Stimulated activated CD8-positive, alpha-beta memory T cell treated with anti-CD3 and anti-CD28 coated beads, Interleukin-2, amount 100 ng/mL, for 1 hour (primary cell): ENCODE measurements at places on chromosomes 2 and 18.

DNA sequence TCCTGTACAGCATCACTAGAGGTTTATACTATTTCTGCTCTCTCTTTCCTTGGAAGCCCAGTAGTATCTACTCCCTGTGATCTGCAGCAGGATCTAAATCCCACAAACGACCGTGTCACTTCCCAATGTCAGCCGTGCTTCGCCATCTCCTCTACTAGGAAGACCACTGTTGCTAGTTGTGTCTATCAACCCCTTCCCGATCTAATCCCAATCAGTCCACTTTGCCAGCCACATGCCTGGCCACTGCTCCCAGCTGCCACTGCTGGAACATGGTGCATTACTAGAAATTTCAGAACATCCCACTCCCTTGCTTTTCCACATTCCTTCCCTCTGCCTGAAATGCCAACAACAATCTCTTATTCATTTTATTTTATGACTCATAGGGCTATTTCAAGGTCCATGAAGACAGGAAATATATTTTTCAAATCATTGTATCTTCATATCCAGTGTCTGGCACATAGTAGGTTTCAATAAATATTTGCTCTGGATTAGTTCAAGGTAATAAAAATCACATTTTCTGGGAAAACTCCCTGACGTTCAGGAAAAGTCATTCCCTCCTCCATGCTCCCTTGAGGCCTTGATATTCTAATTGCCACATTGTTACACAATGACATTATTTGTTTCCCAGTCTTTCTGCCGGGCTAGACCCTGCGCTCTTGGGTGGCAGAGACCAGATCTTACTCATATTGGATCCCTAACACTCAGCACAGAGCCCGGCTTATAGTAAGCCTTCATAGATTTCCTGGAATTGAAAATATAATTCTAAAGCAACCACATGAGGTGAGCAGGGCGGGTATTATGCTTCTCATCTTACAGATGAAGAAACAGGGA is 2.1 kb upstream of the TRIB2 start:
- DNase-seq, result no peak

GRCh38 chr18:10349561-10349960 is 104.9 kb upstream of the APCDD1 start:
- DNase-seq, result no peak

GRCh38 chr2:234788381-234788780 is 163.4 kb upstream of the SH3BP4 start:
- no peak for DNase-seq

DNA sequence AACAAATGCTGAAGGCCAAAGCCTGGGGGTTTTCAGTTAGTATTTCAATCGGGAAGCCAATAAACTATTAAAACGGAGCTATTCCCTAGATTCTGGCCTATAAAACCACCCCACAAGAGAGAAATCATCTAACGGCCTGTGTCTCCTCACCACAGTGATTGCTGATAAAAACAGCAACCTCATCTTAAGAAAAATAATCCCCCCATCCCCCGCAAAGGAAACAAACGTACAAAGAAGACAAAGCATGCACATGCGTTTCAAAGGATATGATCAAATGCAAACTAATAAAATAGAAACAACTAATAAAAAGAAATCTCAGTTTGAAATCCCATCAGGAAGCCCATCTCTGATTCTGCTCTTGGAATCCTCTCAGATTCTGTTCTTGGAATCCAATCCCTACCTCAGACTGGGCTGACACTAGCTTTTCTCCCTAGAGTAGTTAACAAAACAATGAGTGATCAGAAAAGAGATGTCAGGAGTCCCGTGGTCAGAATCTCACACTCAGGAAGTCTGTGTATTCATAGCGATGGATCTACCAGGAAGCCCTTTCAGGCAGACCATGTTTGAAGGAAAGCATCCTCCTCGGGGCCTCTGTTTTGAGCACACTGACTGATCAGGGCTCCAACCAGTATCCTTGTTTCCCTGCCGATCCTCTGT is 150.7 kb downstream of the THADA start:
- DNase-seq, result no peak

GRCh38 chr2:33497221-33497650 is 20.8 kb downstream of the RASGRP3 start:
- no peak for DNase-seq

DNA sequence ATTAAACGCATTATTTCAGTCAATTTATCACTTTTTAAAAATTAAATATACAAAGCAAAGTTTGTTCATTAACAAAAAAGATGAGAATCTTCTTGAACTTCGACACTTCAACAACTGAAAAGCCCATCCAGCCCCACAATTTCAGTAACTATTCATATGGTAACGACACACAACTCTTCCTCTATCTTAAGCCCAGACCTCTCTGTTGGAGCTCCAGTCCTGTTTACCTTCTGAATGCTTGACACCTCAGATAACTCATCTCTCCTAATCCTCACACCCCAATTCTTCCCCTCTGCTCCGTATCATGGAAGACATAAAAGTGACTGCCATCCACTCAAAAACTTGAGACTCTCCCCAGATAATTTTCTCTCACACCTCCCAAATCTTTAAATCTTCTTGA is 12.6 kb downstream of the USP37 start:
- DNase-seq, result no peak

- DNase-seq, result peak; percentile 2
Observed at GRCh38 chr2:137865954-137866540, 98.2 kb upstream of the HNMT start.

- no peak for DNase-seq
Observed at GRCh38 chr2:10826625-10827024, 14.0 kb upstream of the PDIA6 start.

DNA sequence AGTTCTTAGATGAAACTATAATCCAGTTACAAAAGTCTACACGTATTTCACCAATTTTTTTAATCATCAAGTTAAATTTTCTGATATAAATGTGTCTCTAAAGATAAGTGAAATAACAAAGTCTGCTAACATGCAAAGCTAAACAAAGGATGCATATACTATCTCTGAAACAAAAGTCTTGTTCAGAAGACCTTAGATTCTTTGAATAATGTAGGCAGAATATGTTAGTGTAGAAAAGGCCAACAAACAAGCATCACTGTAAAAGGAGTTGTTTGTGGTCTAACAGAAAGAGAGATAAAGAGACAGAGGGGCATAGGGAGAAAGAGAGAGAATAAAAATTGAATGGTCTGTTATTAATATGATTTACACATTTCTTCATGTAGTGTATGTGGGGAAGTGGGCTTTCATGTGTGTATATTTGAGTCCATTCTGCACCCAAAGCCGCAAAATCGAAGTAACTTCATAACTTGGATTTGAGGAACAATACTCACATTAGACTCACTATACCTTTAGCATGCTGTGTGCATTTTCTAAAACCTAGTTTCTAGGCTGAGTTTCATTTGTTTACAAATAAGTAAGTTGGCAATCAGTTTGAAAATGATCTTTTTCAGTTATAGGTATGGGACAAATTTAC is 734.8 kb upstream of the REG3G start:
- no peak for DNase-seq

DNA sequence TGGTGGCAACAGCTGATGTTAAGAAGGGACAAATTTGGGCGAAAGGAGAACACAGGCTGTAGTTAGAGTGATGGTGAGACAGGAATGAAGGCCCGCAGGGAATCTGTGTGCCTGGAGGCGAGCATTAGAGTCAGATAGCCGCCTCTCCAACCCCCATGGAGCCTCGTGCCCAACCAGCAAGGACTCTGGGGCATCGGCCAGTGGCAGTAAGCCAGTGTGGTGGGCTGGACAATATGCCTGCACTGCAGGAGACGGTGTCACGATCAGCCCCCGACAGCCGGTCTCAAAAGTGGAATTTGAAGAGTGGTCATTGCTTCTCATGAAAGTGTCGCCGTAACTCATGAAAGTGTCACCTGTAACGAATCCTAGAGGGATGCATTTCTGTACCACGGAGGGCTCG is 249.4 kb downstream of the ALPK2 start:
- no peak for DNase-seq

- DNase-seq, result no peak
Observed at GRCh38 chr2:178865146-178865936, 58.1 kb upstream of the TTN start.

- DNase-seq, result no peak
Observed at GRCh38 chr2:145887915-145888314, 1368.0 kb upstream of the ZEB2 start.

DNA sequence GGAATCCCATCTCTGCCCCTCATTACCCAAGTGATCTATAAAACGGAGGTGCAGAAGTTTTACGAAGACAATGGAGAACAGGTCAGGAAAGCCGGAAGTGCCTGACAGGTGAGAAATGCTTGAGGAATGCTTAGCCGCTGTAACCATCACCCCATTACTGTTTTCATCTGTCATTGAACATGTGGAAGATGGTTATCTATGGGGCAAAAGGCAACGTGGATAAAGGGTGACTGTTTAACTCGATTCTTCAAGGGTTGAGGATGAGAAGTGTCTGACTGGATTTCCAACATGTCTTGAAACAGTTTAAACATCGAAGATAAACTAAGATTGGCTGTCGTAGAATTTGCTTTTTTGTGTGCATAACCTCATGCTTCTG is 17.3 kb downstream of the HK2 start:
- no peak for DNase-seq

GRCh38 chr18:31579375-31579774 is 12.3 kb upstream of the TTR start:
- DNase-seq, result no peak

DNA sequence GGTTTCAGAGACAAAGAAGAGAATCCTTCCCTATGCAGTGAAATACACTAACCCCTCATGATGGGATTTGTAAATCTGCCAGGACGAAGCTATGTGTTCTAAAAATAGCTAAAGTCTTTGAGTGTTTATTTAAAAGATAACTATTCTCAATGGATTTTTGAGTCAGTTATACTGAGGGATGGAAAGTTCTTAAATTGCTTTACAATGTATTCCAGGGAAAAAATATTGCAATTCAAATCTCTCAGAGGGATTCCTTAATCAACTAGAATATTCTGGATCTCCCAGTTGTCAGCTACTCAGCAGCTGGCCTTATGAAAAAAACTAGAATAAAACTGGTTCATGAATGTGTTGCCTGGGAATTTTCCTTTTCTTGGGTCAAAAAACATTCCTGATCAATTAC is 312.4 kb downstream of the PLCL1 start:
- DNase-seq, result no peak

DNA sequence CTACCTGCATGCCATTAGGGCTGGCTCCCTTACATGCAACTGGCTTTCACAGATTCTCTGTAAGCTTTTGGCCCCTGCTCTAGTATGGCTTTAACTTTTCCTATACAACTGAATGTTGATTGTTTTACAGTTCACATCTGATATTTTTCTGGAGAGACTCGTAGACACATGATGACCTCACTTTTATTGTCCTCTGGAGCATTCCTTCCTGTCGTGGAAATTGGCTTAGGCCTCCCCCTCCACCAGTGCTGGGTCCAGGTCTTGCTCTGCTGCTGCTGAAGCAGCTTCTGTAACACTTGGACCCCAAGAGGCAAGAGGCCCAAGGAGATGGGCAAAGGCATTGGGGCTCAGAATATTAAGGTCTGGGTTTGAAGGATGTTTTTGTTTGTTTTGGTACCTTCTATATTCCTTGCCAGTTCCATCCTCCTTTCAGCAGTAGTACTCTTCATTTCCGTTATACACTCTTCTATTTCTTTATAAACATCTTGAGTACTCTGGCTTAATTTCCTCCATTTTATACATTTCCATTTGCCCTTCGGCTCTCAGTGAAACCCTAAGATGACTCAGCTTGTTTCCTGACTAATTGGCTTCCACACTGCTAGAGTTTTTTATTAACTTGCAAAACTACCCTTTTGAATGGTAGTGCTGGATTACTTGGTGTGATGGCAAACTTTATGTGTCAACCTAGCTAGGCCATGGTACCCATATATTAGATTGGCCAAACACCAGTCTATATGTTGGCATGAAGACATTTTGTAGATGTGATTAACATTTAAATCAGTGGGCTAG is 219.8 kb downstream of the CDCA7 start:
- no peak for DNase-seq

- DNase-seq, result no peak
Observed at GRCh38 chr2:212640428-212640827, 101.8 kb upstream of the ERBB4 start.

DNA sequence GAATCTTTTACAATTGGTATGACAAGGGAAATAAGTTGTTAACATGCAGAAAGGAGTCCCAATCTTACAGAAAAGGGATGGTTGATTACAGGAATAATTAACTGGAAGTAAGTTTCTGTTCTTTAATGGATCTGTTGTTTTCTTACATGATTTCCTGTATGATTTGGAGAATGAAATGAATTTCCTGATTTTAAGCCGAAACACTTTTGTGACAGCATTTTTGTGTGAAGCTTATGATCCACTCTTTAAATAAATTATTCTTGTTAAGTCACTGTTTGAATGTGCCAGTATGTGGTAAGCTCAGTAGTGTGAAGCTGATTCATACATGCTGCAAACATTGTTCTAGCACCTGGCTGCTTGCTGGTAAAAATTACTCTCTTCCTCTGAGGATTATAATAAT is 516.2 kb downstream of the DCDC2C start:
- DNase-seq, result no peak

GRCh38 chr2:28463893-28464292 is 32.0 kb upstream of the PLB1 start:
- DNase-seq, result no peak
